ENCODE measurements at places on chromosomes 1 and 21. TPM values are rescaled to one million over a fixed set of nuclear protein-coding genes. Genes with fewer than 3 reads are reported as not detected.

DNA sequence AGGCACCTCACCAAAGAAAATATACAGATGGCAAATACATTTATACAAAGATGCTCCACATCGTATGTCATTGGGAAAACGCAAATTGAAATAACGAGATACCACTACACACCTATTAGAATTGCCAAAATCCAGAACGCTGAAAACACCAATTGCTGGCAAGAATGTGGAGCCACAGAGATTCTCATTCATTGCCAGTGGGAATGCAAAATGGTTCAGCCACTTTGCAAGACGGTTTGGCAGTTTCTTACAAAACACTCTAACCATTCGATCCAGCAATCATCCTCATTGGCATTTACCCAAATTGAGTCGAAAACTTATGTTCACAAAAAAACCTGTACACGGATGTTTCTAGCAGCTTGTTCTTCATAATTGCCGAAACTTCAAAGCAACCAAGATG, 223.3 kb upstream of the GREM2 start:
- no peak for DNase-seq
- H3K27ac ChIP-seq, result no peak overlapping the region
- no peaks in the 10 kb centered on the region for H3K27me3 ChIP-seq
- H3K4me1 ChIP-seq, result no peaks in the 10 kb centered on the region
- no peak overlapping the region for H3K4me3 ChIP-seq
- H3K36me3 ChIP-seq, result no peaks in the 10 kb centered on the region

DNA sequence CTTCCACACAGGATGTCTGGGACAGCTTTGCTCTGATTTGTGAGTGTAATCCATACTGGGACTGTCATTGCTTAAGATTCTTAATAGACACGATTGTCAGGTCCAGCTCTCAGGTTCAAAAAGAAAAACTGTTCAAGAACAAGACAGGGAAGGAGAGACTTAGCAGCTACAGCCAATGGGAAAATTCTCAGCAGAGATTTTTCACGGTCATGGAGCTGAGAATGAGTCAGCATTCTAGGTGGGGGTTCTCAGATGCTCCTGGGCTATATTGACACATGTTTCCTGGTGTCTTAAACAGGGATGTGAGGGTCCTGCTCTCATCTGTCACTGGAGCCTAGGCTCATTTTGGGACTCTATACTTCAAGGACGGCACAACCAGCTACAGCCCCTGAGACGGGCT, 318.3 kb downstream of the RRAGC start:
- no peaks in the 10 kb centered on the region for H3K36me3 ChIP-seq
- peaks cover 14% of the 10 kb centered on the region for H3K27me3 ChIP-seq
- H3K4me3 ChIP-seq, result no peak overlapping the region
- H3K4me1 ChIP-seq, result no peaks in the 10 kb centered on the region
- H3K27ac ChIP-seq, result no peak overlapping the region

DNA sequence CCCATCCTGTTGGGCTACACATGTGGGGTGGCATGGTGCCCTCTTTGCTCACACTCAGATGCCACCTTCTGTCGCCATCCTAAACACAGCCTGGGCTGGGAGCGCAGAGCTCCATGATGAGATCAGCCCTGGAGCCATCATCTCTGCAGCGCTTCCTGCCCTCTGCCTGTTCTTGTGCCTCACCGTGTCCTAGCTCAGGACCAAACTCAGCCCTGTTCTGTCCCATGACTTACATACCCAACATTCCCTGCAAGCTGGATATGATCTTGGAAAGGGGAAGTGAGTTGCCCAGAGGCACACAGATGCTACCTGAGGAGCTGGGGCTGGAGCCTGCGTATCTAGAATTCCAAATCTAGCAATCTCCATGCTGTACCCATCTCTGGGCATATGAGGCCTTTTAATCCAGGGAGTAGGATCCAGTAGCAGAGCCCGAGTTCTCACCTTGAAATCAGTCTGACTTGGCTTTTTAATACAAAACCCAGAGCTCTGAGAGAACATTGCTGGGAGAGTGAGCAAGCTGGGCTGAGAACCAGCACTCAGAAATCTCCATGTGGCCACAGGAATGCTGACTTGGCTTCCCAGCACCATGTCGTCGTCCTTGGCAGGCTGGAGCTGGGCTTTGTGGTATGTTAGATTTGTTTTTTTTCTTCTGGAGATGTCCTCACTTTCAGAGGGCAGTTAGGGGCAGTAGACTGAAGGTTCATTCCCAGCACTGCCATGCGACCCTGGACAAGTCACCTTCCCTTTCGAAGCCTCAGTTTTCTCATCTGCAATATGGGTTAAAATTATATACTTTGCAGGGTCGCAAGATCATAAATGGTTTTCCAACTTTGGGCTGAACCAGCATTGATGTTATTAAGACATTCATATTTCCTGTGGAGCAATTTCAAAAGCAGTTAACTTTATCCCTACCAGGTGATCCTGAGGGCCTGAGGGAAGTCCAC, 2.6 kb downstream of the ALPL start:
- DNase-seq, result peak; percentile 45
- peaks cover 12% of the 10 kb centered on the region for H3K4me1 ChIP-seq
- H3K36me3 ChIP-seq, result no peaks in the 10 kb centered on the region

The AUNIP gene
- total RNA-seq, result 0.87 TPM

The FCRL5 gene
- 0.37 TPM for total RNA-seq

The MORC3 gene
- 95.1 TPM for total RNA-seq

The NR5A2 gene
- not detected for total RNA-seq

The SYTL1 gene
- total RNA-seq, result 51.3 TPM

DNA sequence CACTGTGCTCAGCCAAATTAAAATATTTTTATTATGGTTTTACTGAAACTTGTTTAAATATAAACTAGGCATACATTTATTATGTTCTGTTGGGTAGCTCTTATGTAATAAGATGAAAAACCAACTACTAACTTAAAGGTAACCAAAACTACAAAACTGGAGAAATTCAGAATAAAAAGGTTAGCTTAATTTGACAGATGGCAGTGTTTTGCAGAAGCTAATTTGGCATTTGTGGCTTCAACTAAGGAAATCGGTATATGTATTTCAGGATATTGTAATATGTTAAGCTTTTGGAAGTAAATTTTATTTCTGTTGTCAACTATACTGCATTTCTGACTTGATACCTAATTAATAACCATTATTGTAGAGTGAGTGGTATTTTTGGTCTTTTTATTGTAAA, 18.8 kb downstream of the USP25 start:
- H3K27ac ChIP-seq, result no peak overlapping the region
- no peaks in the 10 kb centered on the region for H3K36me3 ChIP-seq
- no peaks in the 10 kb centered on the region for H3K27me3 ChIP-seq
- no peak for DNase-seq

GRCh38 chr1:219503604-219504003, 109.3 kb downstream of the ZC3H11B start:
- no peak overlapping the region for H3K27ac ChIP-seq
- no peak overlapping the region for H3K4me3 ChIP-seq
- no peaks in the 10 kb centered on the region for H3K4me1 ChIP-seq
- no peak for DNase-seq

GRCh38 chr1:8598783-8599182, 218.7 kb downstream of the RERE start:
- H3K27me3 ChIP-seq, result no peaks in the 10 kb centered on the region
- H3K4me3 ChIP-seq, result no peak overlapping the region
- H3K4me1 ChIP-seq, result peaks cover 21% of the 10 kb centered on the region
- peak overlapping the region; percentile 77 for H3K27ac ChIP-seq

The ACTL8 gene
- total RNA-seq, result not detected

The CD53 gene
- total RNA-seq, result not detected

GRCh38 chr1:224852901-224853568, 76.4 kb upstream of the DNAH14 start:
- no peaks in the 10 kb centered on the region for H3K4me1 ChIP-seq
- H3K4me3 ChIP-seq, result no peak overlapping the region
- no peaks in the 10 kb centered on the region for H3K27me3 ChIP-seq
- no peak for DNase-seq
- H3K36me3 ChIP-seq, result no peaks in the 10 kb centered on the region
- no peak overlapping the region for H3K27ac ChIP-seq

DNA sequence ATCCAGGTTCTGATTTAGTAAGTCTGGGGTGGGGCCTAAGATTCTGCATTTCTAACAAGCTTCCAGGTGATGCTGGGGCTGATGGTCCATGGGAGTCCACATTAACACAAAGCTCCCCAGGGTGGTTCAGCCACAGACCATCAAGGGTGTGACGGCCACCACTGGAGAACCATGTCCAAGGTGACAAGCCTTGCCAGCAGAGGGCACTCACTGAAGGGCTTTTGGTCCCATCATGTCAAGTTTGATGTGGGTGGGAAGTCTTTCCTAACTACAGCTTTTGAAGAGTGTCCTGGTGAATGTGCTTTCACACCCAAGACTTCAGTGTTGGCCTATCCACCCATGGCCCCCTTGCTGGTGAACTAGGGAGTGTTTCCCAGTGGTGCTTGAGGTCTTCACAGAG, 67.1 kb downstream of the UBE2T start:
- H3K27me3 ChIP-seq, result no peaks in the 10 kb centered on the region
- H3K4me1 ChIP-seq, result no peaks in the 10 kb centered on the region
- H3K27ac ChIP-seq, result no peak overlapping the region
- no peaks in the 10 kb centered on the region for H3K36me3 ChIP-seq

The S100A9 gene
- 298 TPM for total RNA-seq

- H3K4me3 ChIP-seq, result no peak overlapping the region
- H3K27me3 ChIP-seq, result no peaks in the 10 kb centered on the region
- peaks cover 72% of the 10 kb centered on the region for H3K4me1 ChIP-seq
- H3K36me3 ChIP-seq, result peaks cover 67% of the 10 kb centered on the region
- peak overlapping the region; percentile 58 for H3K27ac ChIP-seq
These were observed 35.2 kb upstream of the PIGV start for GRCh38 chr1:26752519-26752918.

GRCh38 chr1:158485455-158485854, 13.4 kb downstream of the OR10R2 start:
- H3K27me3 ChIP-seq, result no peaks in the 10 kb centered on the region
- H3K4me1 ChIP-seq, result no peaks in the 10 kb centered on the region
- no peak for DNase-seq
- no peaks in the 10 kb centered on the region for H3K36me3 ChIP-seq
- H3K27ac ChIP-seq, result no peak overlapping the region

- peak; percentile 67 for DNase-seq
- H3K4me1 ChIP-seq, result peaks cover 23% of the 10 kb centered on the region
- H3K27ac ChIP-seq, result peak overlapping the region; percentile 20
- peaks cover 43% of the 10 kb centered on the region for H3K27me3 ChIP-seq
- H3K36me3 ChIP-seq, result no peaks in the 10 kb centered on the region
These were observed 367 bp downstream of the WNT2B start for GRCh38 chr1:112509005-112509659.

DNA sequence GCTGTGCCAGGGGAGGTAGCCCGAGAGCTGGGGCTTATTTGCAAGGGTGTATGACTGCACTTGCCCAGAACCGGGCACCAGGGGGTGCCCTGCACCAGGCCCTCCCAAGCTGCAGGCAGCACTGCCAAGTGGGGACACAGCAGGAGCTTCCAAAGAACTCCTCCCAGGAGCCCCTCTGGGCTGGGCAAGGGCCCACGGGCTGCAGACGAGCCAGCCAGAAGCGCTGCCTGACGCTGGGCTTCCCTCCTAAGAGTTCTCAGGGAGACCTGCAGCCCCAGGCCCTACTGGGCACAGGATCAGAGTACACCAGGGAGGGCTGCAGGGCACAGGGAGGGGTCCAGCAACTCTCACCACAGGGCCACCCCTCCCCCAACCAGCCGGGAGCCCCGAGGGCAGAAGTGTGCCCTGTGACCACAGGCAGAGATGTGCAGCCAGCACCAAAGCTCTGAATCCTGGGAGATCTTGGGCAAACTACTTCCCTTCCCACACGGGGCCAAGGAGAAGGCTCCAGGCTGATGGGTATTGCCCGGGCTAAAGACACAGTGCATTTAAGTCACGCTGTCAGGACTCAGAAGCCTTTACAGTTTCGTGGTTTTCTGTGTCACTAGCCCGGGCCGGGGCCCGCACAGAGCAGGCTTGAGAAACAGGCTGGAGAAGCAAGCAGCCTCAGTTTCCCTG, 63.4 kb downstream of the KCNAB2 start:
- no peaks in the 10 kb centered on the region for H3K27me3 ChIP-seq
- no peaks in the 10 kb centered on the region for H3K4me1 ChIP-seq
- no peak overlapping the region for H3K4me3 ChIP-seq
- DNase-seq, result peak; percentile 54

The IQGAP3 gene
- 22.2 TPM for total RNA-seq

- no peak overlapping the region for H3K4me3 ChIP-seq
- no peak for DNase-seq
- no peaks in the 10 kb centered on the region for H3K36me3 ChIP-seq
These were observed 305.5 kb upstream of the DUSP10 start for GRCh38 chr1:222047366-222047765.

GRCh38 chr1:111370871-111371270, 56.7 kb downstream of the OVGP1 start:
- H3K4me1 ChIP-seq, result no peaks in the 10 kb centered on the region
- no peak overlapping the region for H3K4me3 ChIP-seq
- DNase-seq, result no peak
- no peaks in the 10 kb centered on the region for H3K27me3 ChIP-seq
- no peaks in the 10 kb centered on the region for H3K36me3 ChIP-seq

DNA sequence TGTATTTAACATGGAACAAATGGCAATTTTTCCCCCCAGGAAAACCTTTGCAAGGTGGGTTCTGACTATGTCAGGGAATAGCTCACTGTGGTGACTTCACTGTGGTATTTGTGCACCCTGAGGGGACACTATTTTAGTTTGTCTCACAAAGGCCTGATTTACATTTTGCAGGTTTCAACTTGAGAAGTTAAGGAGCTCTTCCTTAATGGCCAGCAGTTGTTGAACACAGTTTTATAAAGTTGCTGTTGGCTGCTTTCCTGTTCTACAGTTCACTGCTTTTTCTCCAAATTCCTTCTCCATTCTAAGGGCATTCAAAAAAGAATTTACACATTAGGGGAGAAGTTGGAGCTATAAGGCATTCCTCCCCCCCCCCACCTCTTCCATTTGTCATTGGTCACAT, 4.6 kb downstream of the LAMC1 start:
- H3K4me3 ChIP-seq, result peak overlapping the region; percentile 79
- no peak for DNase-seq
- peaks cover 65% of the 10 kb centered on the region for H3K4me1 ChIP-seq
- H3K27ac ChIP-seq, result peak overlapping the region; percentile 16

DNA sequence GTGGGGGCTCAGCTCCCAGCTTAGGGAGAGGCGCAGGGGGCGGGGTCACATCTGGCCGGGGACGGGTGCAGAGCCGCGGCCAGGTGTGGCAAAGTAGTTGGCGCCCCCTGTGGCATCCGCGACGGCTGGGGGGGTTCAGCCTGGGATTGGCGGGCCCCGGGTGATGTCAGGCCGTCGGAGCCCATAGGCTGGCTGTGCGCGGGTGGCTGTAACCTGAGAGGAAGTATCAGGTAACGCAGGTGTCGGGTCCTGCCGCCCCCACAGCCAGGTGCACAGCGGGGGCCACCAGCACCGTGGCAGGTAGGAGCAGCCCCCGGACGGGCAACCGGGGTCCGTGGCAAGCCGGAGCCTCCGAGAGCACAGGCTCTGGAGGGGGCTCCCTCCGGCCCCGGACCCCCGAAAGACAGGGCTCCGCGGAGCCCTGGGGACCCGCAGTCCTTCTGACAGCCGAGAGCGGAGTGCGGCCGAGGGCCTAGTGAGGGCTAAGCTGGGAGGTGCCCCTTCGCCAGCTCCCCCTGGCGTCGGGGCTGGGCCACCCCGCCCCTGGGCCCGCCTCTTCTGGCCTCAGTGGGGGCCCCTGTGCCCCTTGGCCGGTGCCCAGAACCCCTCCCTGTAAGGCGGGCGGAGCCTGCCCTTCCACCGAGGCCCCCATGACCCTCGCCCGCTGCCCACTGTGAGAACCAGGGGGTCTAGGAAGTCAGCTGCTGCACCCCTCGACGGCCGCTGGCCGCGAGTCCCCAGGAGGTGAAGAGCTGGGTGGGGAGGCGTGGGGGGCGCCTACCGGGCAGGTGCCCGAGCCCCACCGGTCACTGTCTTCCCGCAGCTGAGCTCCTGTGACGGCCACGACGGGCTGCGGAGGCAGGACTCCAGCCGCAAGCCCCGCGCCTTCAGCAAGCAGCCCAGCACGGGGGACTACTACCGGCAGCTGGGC, 17.9 kb downstream of the TNFRSF25 start:
- H3K4me3 ChIP-seq, result peak overlapping the region; percentile 32
- no peak for DNase-seq
- H3K27ac ChIP-seq, result no peak overlapping the region

Data from stomach (tissue), 19 donors.